Thoracic aorta (tissue), 2 donors: ENCODE measurements at places on chromosomes 11 and 22. TPM values are rescaled to one million over a fixed set of nuclear protein-coding genes. Genes with fewer than 3 reads are reported as not detected.

DNA sequence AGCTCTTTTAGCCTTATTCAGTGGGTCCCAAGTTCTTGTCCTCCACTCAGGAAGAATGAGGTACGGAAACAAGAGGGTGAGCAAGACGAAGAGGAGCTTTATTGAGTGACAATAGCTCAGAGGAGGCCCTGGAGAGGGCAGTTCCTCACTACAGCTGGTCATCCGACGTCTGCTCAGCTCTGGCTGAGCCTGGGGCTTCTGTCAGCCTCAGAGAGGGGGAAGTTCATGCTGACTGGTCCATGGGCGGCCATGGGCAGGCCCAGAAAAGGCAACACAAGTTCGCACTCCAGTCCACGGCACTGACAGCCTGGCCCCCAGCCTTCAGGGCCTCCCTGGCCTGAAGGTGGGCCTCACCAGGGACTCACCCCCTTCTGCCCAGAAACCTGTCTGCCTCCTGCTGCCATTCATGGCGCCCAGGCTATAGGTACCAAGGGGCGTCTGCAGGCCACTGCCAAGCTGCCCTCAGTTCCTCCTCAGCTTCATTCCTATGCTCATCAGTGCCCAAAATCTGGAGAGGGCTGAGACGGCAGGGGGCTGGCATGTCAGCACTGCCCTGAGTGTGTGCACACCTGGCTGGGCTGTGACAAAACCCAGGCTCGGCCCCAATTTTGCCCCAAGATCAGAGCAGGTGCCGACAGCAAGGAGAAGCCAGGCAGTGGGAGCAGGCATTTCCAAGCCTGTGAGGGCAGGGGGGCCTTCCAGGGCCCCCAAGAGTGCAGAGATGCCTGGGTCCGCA, 21.7 kb upstream of the KIAA0930 start:
- H3K36me3 ChIP-seq = no peaks in the 10 kb centered on the region
- H3K27ac ChIP-seq = no peak overlapping the region
- H3K4me1 ChIP-seq = peaks cover 11% of the 10 kb centered on the region
- H3K4me3 ChIP-seq = no peak overlapping the region

- no peaks in the 10 kb centered on the region for H3K27me3 ChIP-seq
- peaks cover 27% of the 10 kb centered on the region for H3K4me1 ChIP-seq
- H3K36me3 ChIP-seq = peaks cover 74% of the 10 kb centered on the region
- H3K4me3 ChIP-seq = no peak overlapping the region
- peak overlapping the region; percentile 79 for H3K27ac ChIP-seq
These were observed 45.0 kb upstream of the NNMT start for GRCh38 chr11:114250993-114251814.

DNA sequence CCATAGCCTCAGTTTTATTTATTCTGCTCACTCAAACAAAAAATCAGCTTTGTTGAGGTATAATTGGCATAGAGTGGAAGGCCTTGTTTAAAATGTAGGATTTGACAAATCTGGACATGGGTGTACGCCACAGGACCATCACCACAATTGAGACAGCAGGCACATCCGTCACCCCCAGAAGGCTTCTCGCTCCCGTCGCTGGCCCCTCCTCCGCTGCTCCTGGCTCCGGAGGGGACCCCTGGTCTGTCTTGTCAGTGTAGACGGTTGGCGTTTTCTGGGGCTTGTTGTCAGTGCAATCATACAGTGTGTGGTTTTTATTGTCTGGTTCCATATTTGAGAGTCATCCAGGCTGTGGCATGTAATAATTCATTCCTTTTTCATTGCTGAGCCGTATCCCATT, 97.6 kb downstream of the KCNQ1 start:
- no peak for DNase-seq
- no peaks in the 10 kb centered on the region for H3K27me3 ChIP-seq
- H3K27ac ChIP-seq = no peak overlapping the region
- no peak overlapping the region for H3K4me3 ChIP-seq

TSPAN18 gene
- total RNA-seq = 2.0 TPM

- no peak overlapping the region for H3K4me3 ChIP-seq
- H3K36me3 ChIP-seq = no peaks in the 10 kb centered on the region
- no peak overlapping the region for H3K27ac ChIP-seq
- no peaks in the 10 kb centered on the region for H3K27me3 ChIP-seq
- H3K4me1 ChIP-seq = no peaks in the 10 kb centered on the region
- no peak for DNase-seq
These were observed 69.8 kb downstream of the PRR5L start for GRCh38 chr11:36365907-36366306.

DNA sequence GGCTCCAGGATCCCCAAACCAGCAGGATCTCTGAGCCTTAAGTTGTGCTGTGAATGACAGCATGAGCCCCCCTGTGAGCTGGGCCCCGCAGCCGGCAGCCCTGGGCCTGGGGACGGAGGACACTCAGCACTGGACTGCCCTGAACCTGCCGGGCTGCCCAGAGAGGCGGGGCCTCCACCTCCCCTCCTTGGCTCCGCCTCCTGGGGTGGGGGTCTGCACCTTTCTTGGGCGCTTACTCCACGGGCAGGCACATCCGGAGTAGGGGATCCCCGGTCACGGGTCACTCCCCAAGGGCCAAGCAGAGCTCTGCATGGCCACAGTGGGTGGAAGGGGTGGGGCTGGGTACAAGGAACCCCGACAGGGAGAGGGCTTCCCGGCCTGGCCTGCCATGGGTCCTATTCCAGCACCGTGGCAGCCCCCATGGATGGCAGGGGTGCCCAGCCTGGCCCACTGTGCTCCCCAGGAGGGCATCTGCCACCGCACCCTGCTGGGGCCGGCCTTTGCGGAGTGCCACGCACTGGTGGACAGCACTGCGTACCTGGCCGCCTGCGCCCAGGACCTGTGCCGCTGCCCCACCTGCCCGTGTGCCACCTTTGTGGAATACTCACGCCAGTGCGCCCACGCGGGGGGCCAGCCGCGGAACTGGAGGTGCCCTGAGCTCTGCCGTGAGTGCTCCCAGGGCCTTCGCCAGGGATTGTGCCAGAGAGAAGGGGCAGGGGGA, 5.4 kb downstream of the MUC5B start:
- no peak for DNase-seq
- no peak overlapping the region for H3K27ac ChIP-seq
- H3K27me3 ChIP-seq = no peaks in the 10 kb centered on the region
- no peak overlapping the region for H3K4me3 ChIP-seq
- no peaks in the 10 kb centered on the region for H3K36me3 ChIP-seq
- H3K4me1 ChIP-seq = no peaks in the 10 kb centered on the region

JAML gene
- 3.7 TPM for total RNA-seq

DNA sequence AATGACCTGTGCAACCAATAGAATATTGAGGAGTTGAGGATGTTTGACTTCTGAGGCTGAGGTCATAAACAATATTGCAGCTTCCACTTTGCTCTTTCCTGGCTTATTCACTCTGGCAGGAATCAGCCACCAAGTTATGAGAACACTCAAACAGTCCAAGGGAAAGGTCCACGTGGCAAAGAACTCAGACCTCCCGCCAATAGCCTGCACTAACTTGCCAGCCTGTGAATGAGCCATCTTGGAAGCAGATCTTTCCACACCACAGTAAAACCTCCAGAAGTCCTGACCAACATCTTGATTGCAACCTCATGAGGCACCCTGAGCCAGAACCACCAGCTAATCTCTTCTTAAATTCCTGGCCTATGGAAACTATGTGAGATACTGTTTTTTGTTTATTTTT, 22.7 kb upstream of the PICALM start:
- H3K4me3 ChIP-seq = no peak overlapping the region
- peak overlapping the region; percentile 83 for H3K27ac ChIP-seq
- H3K4me1 ChIP-seq = peaks cover 16% of the 10 kb centered on the region
- no peaks in the 10 kb centered on the region for H3K27me3 ChIP-seq
- DNase-seq = peak; percentile 13
